ENCODE measurements at places on chromosomes 12 and 14.

- DNase-seq: no peak
Observed at GRCh38 chr14:32074887-32075572, 2.1 kb upstream of the ARHGAP5 start.

- DNase-seq: no peak
Observed at GRCh38 chr14:98903371-98903770, 368.6 kb downstream of the BCL11B start.

GRCh38 chr14:100472094-100472455, 115.1 kb downstream of the BEGAIN start:
- DNase-seq: no peak

DNA sequence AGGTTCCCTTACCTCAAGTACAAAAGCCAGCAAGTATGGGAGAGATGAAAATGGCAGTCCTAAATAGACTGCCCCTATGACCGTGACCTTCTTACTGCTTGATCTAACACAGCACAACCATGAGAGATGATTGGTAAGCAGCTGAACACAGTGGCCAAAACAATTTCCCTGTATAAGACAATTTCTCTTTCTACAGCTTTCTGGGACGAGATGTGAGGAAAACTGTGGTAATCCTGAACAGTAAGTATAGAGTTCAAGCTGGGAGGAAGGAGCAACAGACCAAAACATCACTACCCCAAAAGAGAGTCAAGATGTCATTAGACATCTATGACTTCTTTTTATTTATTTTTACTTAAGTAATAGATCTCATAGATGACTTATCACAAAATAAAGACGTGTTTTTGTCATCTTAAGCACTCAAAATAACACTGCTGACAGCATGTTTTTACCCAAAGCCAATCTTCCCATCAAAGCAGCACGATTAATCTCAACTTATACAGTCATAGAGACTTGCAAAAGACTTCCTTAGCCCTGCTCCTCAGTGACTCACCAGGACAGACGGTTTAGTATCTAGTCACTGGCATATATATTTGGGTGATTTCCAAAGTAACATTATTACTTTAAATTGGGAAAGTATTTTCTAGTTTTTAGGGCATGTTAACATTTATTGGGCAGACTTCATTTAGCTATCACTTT, 3.7 kb downstream of the TMEM52B start:
- no peak for DNase-seq

DNA sequence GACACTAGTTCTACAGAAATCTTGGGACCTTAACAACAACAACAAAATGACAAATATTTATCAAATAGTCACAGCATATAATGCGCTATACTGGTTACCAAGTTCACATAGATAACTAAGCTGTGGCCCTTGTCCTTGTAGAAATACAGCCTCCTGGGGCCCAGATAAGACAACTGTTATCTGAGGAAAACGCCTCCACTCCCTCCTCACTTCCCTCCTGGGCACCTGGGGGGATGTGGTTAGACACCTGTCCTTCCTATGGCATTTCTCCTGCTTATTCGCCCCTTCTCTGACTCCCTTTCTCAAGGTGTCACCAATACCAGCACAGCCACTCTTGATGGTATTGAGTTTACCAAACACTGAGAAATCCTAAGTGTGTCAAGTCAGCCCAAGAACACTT, 419.4 kb downstream of the RAD51B start:
- DNase-seq: no peak

GRCh38 chr14:100546051-100546443, 41.2 kb downstream of the BEGAIN start:
- DNase-seq: no peak

GRCh38 chr12:113174461-113175384, 10.6 kb downstream of the DDX54 start:
- DNase-seq: peak; percentile 71

GRCh38 chr12:79678306-79678705, 12.5 kb downstream of the PAWR start:
- DNase-seq: no peak

DNA sequence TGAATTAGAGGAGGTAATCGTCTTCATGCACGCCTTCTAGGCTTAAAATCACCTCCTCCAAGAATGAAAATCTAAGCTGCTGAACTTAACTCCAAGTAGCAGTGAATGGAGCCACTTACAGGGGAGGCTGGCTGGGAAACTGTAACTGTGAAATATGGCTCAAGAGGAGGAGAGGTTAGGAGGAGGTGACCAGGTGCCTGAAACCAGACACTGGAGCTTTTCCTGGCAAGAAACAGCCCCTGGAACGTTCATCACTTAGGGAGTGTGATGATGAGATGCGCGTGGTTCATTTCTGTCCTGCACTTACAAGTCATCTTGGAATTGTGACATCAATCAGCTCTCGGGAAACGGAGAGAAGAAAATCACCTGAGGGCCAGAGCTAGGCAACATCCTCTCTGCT, 62.3 kb upstream of the TMEM132C start:
- DNase-seq: peak; percentile 67

DNA sequence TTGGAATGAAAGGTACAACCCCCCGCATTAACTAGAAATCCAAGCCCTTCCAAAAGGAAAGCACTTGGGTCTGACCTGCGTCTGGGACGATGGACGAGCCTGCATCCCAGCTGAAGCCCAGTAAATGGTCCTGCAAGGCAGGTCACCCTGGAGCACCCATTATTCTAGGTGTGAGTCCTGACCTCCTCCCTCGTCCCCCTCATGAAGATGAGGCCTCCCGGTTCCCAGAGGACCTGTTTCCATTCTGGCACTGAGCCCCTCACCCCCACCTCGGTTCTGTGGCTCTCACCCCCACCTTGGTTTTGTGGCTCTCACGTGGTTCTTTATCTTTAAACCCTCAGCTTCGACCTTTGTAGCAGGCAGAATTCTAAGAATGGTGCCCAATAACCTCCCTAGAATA, 7.3 kb downstream of the IFI27 start:
- DNase-seq: no peak

GRCh38 chr12:91413581-91414546, 231.2 kb upstream of the DCN start:
- DNase-seq: no peak

- peak; percentile 62 for DNase-seq
Observed at GRCh38 chr12:97112136-97112535, 205.1 kb downstream of the NEDD1 start.

DNA sequence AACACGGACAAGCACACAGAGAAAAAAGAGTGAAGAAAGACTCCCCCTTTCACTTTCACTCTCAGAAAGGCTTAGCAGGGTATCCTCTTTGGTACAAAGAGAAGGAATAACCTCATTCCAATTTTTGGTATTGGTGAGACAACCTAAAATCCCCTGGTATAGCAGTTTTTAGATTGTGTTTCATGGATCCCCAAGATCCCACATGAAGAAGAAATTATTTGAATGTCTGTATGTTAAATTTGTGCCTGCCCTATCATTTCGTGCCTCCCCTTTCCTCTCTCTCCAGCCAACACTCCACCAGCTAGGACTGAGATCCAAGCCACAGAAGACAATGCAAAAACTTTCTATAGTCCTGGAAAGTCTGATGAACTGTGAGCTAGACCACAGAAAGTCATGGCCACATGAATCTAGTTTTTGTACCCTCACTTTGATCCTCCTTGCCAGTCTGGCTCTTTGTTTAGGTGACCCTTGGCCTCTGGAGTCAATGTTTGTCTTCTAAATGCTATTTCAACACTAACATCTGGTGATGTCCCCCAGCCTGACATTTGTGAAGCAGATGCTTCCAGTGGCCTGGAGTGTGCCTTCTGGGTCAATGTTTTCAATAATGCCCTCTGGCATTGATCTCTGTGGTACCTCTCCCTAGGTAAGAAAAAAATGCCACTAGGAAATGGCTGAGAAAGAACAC, 181.9 kb upstream of the BMP4 start:
- DNase-seq: no peak

GRCh38 chr12:22598141-22598762, 26.7 kb upstream of the ETNK1 start:
- DNase-seq: no peak

DNA sequence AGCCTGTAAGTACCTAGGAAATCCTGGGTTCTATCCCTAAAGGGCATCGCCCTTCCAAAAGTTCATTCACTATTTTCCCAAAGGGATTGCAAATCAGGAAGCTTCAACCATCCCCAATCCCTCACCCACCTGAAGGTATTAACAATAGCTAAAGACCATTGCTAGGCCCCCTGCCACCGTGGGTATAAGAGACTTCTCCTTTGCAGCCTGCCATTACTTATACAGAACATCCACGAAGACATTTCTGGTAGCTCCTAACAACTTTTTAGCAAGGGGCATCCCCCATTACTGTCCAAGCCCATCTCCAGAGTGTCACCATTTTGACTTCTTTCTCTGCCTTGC, 384 bp upstream of the SMUG1 start:
- no peak for DNase-seq

- no peak for DNase-seq
Observed at GRCh38 chr12:49674318-49674981, 32.8 kb downstream of the FMNL3 start.

- DNase-seq: peak; percentile 36
Observed at GRCh38 chr14:103819503-103820307, 27.7 kb downstream of the PPP1R13B start.

GRCh38 chr14:90483117-90483516, 86.3 kb downstream of the CALM1 start:
- DNase-seq: no peak

- peak; percentile 33 for DNase-seq
Observed at GRCh38 chr14:31059152-31059924, 33.2 kb upstream of the STRN3 start.

DNA sequence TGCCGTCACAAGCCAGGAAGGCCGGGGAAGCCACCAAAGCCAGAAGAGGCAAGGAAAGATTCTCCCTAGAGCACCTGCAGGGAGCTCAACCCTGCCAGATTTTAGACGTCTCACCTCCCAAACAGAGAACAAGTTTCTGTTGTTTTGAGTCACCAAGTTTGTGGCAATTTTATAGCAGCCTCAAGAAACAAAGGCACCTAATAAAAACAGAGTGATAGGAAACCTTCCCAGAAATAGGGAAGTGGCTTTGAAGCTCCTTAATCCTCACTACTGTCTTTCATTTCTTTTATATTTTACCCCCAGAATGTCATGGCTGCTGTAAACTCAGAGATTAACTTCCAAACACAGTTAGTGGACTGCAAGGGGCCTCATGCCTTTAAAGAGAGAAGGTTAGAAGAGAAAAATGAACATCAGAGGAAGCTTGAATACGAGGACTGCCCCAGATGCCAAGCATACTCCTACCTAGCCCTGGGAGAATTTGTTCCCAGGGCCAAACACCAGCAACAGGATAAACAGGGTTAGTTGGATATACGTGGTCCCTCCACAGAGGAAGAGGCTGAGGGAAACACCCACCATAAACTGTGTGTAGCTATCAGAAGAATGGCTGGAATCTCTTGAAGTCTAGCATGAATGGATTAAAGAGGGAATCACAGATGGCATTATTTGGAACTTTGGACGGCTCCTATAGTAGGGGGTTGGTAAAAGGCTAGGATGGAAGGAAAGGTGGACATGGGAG, 148.3 kb downstream of the KCNA5 start:
- no peak for DNase-seq

- DNase-seq: no peak
Observed at GRCh38 chr12:18576104-18576626, 161.6 kb downstream of the PLCZ1 start.

DNA sequence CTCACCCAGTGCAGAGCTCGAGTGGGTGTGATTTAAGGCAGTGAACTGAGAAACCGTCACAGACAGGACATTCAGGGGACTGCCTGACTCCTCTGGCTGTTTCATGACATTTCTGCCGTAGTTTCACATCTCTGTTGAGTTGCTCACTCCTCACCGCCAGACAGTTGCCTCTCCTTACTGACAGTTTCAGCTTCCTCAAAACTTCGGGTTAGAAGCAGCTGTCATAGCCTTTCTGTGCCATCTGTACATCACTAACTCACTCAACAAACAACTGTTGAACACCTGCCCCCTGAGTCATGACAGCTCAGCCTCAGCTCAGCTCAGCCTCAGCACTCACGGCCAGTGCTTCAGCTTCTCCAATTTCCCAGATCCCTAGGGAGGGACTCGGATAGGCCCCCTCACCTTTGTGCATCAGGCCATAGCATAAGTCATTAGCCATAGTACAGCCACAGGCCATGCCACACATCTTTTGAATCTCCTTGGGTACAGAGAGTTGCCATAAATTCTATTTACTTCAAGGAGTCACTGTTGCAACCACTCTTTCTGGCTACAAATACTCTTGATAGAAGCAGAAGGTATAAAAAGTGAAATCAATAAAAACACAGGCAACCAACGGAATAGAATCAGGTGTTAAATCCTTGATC, 6.2 kb upstream of the SLC15A4 start:
- DNase-seq: no peak

DNA sequence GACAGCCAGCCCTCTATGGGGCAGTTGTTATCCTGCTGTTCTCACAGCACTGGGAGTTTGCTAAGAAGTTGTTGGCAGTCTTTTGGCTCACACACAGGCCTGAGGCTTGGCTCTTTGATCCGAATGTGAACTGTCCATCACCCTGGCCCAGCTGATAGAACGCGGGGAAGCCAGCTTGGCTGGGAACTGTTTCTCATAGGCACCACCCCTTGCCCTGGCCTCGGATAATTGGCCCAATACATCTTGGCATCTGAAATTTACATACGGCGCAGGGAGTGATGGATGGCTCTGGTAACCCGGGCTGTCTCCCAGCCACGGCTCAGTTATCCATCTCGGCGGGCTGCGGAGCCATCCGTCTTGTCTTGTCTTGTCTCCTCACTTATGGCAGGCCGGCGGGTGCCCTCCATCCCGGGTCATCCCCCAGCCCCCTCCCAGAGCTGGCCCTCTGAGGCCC, 164.1 kb downstream of the PHETA1 start:
- DNase-seq: peak; percentile 59

DNA sequence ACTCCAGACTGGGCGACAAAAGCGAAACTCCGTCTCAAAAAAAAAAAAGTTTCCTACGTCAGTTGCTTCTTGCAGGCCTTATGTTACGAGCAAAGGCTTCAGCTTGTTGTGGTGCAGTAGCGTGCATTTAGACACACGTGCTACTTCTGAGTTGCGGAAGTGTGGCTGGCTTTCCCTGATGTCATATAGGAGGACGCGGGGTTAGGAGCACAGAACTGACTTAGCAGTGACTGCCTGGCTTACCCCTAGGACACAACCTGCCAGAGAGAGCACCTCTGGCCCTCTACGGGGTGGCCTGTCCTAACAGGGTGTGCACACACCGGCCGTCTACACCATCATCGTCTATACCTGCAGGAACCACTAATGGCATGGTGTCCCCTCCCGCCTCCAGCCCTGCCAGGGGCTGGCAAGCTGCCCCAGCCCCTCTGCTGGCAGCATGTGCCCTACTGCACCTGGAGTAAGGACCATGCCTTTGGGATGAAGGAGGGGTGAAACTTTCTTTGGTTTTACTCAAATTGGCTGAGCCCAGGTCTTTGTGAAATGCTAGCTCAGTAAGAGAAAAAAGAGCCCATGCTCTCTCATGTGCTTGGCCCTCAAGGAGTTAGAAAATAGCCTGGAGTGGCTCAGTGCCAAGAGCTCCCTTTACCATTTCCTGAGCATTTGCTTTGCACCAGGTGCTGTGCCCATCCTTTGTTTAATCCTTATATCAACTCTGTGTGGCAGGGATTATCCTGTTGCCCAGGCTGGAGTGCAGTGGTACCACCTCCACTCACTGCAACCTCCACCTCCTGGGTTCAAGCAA, 1.7 kb upstream of the GPR68 start:
- no peak for DNase-seq

- DNase-seq: no peak
Observed at GRCh38 chr12:95118138-95118787, 44.8 kb upstream of the NR2C1 start.

Measured in kidney (tissue), 22 donors.